ENCODE measurements at places on chromosomes 5 and 9.

GRCh38 chr9:98391406-98391805 lies 136.0 kb upstream of the TBC1D2 start:
- DNase-seq, result no peak

GRCh38 chr5:9408964-9409363 lies 136.9 kb downstream of the SEMA5A start:
- DNase-seq, result no peak

DNA sequence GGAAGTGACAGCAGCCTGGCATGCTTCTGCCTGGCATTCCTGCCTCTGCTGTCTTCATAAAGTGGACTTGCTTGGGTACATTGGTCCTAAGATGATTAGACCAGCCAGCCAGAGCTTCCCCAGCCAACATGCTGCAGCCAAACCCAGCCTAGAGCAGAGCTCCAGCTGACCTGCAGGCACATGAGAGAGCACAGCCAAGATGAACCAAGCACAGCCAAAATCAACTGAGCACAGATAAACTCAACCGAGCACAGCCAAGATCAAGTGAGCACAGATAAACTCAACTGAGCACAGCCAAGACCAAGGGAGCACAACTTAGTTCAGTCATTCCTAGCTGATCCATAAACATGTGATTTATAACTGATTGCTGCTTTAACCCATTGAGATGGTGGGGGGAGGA lies 266.5 kb downstream of the MSX2 start:
- DNase-seq, result no peak

DNA sequence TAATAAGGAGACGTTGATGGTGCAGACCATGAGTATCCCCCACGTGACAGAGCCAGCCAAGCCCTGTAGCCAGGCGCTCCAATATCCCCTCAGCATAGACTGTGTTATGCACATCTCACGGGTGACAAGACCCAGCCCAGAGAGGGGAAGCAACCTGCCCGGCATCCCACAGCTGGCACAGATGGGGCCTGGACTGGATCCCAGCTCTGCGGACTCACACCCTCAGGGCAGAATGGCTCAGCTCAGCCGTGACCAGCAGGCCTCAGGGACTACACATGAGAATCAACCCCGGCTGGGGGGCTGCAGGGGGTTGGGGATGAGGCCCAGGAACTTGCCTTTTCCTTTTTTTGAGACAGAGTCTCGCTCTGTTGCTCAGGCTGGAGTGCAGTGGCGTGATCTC lies 11.7 kb downstream of the FIBCD1 start:
- no peak for DNase-seq

- no peak for DNase-seq
These were observed 129.5 kb upstream of the CPEB4 start for GRCh38 chr5:173758676-173759075.

- no peak for DNase-seq
These were observed 96.8 kb downstream of the INIP start for GRCh38 chr9:112621018-112621655.

- DNase-seq, result no peak
These were observed 29.4 kb downstream of the NUTM2F start for GRCh38 chr9:94298949-94299599.

GRCh38 chr9:80522465-80522864 lies 950.7 kb downstream of the TLE4 start:
- no peak for DNase-seq

GRCh38 chr5:179288809-179289185 lies 56.5 kb downstream of the ADAMTS2 start:
- DNase-seq, result no peak

- DNase-seq, result no peak
These were observed 20.7 kb upstream of the IL17B start for GRCh38 chr5:149399775-149400174.

DNA sequence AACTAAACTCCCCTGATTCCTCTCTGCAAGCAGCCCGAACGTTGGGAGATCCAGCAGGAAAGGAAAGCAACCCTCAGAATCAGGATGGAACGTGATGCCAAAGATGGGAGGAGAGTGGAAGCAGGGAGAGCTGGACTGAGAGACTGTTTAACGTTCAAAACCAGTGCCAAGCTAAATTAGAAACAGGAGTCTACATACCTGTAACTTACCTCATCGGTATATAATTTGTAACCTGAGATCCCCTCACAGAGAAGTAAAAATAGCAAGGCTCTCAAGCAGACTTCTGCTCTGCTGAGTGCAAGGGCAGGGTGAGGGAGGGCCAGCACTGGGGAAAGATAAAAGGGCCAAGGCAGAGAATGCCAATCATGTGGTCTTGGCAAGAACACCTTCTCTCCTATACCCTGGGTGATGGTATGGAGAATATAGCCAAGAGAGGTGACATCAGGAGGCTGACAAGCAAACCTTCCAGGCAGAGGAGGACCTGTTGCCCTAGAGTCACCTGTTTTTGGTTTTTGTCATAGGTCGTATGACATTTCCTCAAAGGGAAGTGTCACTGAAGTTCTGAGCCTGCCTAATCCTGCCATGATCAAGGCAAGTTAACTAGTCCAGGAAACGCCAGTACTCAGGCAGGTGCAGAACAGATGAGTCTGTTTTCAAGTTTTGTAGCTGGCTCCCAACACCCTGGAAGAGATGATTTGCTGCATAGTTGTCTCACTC lies 472.0 kb downstream of the NFIB start:
- no peak for DNase-seq

DNA sequence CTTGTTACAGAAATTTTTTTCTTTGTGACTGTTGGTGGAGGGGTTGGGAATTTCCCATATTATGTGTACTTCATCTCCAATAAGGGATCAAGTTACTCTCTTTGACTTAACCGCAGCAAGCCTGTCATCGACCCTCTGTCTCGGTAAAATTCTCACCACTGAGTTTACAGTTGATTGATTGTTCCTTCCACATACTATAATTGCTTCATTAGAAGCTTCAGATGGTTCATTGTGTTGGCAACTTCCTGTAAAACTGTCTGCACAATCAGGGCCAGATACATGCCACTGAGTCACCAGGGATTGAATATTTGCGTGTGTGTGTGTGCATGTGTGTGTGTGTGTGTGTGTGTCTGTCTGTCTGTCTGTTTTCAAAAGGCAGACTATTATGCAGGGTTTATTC lies 176.6 kb downstream of the ZNF462 start:
- DNase-seq, result peak; percentile 23

GRCh38 chr9:4721736-4722135 lies 19.3 kb downstream of the AK3 start:
- DNase-seq, result no peak

- no peak for DNase-seq
These were observed 83.6 kb downstream of the SNX24 start for GRCh38 chr5:122929001-122929400.

DNA sequence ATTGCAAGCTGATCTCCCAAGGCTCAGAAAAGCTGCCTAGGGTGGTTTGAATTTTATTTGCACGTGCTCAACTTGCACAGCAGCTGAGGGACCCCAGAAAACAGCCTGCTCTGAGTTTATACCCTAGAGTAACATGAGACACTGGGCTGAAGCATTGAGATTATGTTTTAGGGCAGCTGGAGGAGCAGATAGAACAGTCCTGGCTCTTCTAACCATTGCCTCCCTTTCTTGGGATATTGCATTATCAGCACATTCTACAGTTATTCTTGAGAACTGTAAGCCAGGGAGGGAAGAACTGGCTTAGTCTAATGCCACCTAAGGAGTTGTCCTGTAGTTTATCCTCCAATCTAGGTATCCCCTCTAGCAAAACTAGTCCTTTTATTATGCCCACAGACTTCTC lies 10.3 kb downstream of the SMC2 start:
- DNase-seq, result no peak
